ENCODE measurements at places on chromosomes 5 and 9.

- no peak for DNase-seq
Observed at GRCh38 chr9:116320290-116320689, 166.7 kb downstream of the PAPPA start.

DNA sequence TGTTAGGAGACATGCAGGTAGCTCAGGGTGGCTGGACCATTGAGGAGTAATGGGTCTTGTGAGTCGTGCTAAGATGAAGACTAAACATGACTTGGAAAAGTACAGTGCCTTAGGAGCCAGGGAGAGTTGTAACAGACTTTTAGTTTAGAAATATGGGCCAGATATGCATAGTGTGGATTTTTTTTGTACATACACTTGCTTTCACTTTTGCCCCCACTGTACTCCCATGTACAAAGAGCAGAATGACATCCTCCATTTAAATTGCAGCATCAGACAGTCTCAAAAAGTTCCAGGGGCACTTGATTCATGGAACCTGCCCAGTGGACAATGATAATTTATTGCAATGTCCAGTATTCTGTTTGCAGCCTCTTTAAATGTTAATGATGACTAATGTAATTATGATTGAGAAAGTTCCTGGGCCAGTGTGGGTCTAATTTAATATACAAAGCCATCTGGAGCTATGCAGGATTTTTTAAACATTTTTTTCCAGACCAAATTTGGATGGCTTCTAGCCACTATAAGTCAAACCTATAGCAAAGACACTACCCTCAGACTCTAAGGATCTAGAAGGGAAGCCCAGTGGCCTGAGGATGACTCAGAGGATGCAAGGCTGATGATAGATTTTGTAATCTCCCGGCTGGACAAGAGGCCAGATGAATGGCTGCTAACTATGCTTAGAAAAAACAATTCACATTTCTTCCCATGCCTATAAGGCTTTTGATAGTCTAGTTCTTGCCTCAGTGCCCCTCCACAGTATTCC, 80.1 kb downstream of the TRPC7 start:
- no peak for DNase-seq

- DNase-seq: no peak
Observed at GRCh38 chr5:154850255-154851062, at the start of gene FAXDC2. Gene FAXDC2, minus strand, starts transcription at chr5:154850603. Its CDS starts 12,425 bp downstream, at chr5:154838178.

- no peak for DNase-seq
Observed at GRCh38 chr5:118006219-118006618, 982.1 kb downstream of the DTWD2 start.

DNA sequence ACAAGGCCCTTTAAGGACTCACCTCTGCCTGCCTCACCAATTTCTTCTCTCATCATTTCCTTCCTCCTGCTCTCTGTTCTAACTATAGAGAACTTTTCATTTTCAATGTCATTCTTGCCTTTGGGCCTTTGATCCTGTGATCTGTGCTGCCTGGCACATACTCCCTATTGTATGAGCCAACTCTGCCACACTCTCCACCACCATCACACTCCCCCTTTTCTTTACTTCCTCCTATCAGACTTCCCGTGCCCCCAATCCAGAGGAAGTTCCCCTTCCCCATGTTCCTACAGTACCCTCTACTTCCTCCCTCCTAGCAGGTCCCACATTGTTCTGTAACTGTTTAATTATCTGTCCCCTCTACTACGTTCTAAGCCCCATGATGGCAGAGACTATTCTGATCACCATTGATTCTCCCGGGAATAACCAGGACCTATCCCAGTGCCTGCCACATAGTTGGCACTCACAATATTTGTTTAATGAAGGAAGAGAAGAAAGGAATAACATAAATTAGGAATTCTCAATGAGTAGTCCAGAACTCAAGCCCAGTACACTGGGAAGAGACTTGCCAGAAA, 27.5 kb downstream of the ADAM19 start:
- no peak for DNase-seq

GRCh38 chr5:138159666-138160065, 18.8 kb downstream of the BRD8 start:
- no peak for DNase-seq

DNA sequence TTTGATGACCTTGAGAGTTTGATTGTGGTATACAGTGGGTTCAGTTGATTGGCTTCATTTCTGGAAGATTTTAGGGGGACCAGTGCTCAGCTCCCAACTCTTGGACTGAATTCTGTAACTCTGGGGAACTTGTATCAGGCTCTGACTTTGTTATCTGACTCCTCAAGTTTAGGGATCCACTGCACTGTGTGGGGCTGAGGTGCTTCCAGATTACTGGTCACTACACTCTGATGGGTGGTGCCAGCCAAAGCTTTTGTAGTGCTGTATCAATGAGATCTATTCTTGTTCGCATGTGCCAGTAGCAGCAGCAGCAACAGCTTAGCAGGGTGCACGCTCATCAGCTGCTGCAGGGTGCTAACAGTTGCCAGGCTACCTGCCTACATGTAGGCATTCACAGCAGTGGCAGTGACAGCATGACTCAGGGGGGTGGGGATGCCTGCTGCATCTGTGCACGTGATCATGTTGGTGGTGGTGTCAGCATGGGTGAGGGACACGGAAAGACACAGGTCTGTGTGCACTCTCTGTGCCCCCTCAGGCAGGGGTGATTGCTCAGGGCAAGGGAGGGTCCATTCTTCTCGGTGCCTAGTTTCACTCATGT, 438.8 kb upstream of the SEMA6A start:
- no peak for DNase-seq

DNA sequence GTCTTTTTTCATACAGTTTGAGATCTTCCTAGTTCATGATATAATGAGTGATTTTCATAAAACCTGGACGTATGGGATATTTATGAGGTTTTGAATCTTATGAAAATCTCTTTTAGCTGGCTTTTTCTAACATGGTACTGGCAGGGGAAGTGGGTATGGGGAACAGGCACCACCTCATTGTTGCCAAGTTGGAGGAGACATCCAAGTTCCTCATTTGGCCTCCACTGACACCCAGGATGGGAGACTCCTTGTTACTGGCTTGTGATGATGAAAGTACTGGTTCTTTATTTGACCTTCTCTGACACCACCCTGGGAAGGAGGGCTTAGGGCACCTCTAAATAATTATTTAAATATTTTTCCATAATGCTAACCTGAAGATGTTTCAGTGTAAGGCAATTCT, 4.0 kb upstream of the TNPO1 start:
- DNase-seq: no peak
